ENCODE measurements at places on chromosomes 12 and 14.
A peak's percentile ranks its signal among the peaks of the same experiment; 100 is the strongest.

- no peak for ATAC-seq
These were observed 228.2 kb downstream of the BCL11B start for GRCh38 chr14:99043756-99044155.

GRCh38 chr14:92924247-92924646 lies 1.3 kb downstream of the CHGA start:
- ATAC-seq = peak; percentile 30

DNA sequence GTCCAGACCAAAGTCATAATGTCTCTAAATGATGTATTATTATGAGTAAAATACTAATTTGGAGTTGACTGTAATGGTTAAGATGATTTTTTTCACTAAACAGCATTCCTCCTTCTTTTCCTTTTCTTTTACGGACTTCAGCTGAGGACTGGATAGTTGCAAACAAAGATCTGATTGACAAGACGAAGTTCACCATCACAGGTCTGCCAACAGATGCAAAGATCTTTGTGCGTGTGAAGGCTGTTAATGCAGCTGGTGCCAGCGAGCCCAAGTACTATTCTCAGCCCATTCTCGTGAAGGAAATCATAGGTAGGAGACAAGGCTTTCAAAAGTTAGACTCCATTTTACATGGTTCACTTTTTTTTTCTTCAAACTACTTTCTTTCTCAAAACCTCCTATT lies 29.8 kb upstream of the CHPT1 start:
- ATAC-seq = no peak

GRCh38 chr14:103501921-103502669 lies 20.5 kb downstream of the CKB start:
- no peak for ATAC-seq

- ATAC-seq = no peak
These were observed 124.1 kb downstream of the ESRRB start for GRCh38 chr14:76500011-76500410.

DNA sequence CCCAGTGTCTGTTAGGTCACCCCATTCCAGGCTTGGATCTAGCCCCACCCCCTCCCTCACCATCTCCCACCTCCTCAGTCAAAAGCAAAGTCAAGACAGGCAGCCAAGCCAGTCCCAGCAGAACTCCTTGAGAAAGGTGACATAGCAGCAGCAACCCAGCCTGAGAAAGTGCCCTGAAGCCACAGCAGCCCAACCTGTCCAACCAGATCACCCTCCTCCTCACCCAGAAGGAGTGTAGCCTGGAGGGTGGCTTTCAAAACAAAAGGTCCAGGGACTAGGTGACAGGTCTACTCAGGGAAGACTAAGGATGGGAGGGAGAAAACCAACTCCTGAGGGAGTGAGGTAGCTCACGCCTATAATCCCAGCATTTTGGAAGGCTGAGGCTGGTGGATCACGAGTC lies 5.2 kb downstream of the RAB15 start:
- ATAC-seq = no peak

DNA sequence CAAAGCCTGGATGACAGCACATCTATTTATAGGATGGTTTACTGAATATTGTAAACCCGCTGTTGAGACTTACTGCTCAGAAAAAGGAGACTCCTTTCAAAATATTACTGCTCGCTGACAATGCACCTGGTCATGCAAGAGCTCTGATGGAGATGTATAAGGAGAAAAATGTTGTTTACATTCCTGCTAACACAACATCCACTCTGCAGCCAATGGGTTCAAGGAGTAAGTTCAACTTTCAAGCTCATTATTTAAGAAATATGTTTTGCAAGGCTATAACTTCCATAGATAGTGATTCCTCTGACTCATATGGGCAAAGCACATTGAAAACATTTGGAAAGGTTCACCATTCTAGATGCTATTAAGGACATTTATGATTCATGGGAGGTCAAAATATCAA lies 201.7 kb downstream of the SNAPC1 start:
- ATAC-seq = no peak

Data from activated CD4-positive, CD25-positive, alpha-beta regulatory T cell treated with anti-CD3 and anti-CD28 coated beads, Interleukin-2, amount 50 U/mL, for 24 hours (primary cell).